SK-N-MC (cell line): ENCODE measurements at places on chromosomes 7 and 10.

GRCh38 chr10:24452030-24452429 is 243.1 kb downstream of the KIAA1217 start:
- no peak for DNase-seq

DNA sequence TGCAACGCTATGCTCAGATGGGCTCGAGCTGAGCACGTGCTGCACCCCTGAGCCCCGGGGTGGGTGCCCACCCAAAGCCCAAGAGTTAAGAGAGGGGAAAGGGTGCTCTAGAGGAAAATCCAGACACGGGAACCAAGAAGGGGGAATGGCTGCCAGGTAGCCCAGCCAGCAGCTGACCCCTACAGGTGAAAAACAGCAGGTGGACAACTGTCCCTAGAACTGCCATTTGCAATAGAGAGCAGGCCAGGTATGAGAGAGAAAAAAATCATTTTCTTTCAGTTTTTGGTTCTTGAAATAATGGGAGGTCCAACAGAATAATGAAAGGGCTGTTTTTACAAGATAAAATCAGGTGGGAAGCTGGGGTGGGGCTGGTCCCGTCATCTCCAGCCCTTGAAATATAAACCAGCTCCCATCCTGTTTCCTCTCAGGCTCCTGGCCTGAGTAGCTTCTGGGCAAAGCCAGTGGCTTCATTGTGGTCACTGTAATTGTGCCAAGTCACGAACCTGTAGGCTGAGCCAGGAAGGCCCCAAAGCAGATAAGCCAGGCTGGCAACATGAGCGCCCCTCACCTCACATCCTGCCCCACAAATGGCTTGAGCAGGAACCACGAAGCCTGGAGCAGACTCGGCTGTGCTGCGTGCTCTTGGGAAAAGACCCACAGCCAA is 257.8 kb downstream of the SNX10 start:
- DNase-seq = no peak

DNA sequence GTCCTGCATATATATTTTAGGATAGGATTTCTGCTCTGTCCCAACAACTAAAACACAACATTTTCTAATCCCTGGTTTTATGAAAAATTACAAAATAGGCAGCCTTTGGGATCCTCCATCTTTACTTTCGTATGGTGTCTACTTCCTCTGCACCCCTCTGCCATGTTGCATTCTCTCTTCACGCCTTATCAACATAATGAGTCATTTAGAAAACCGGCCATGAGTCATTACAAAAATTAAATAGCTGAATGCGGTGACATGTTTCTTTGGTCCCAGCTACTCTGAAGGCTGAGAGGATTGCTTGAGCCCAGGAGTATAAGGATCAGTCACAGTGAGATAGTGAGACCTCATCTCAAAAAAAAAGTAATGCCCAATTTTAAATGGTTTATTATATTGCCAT is 148.1 kb upstream of the CELF2 start:
- no peak for DNase-seq

GRCh38 chr7:75711076-75711475 is 27.7 kb downstream of the HIP1 start:
- no peak for DNase-seq

- peak; percentile 55 for DNase-seq
Observed at GRCh38 chr10:93849593-93849992, 44.2 kb upstream of the SLC35G1 start.

- DNase-seq = no peak
Observed at GRCh38 chr10:95496246-95496911, 64.8 kb downstream of the SORBS1 start.
